NCI-H510A (cell line): ENCODE measurements at places on chromosomes 3 and 15.

DNA sequence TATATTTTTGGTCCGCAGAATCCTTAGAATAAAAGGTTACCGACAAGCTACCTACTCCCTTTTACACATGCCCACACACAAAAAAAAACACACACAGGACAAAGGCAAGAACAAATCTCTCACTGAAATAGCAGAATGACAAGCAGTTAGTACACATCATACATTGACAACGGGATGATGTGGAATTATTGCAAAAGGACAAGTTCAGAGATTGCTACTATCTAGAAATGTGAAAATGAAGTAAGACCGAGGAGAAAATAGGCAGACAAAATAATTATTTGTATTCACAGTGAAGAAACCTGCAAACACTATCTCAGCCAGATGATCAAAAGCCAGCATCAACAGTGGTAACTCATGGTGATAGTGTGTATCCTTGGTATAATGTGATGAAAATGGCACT is 112.2 kb upstream of the C3orf80 start:
- no peak for DNase-seq

DNA sequence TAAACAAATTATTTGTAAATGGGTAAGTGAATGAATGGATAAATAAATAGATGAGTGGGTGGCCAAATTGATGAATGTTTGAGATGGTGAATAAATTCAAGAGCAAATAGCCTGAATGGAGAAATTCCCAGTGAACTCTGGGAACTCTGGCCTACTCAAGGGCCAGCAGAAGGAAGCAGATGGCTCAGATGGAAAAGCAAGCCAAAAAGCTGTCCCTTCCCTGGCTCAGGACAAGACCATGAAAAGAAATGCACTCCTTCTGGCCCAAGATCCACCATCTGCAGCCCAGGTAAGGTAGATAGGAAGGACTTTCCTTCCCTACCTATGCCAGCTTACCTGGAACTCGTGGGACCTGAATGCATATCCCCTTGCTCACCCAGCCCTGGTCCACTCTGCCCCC is 37.6 kb upstream of the CLDN18 start:
- DNase-seq = no peak

DNA sequence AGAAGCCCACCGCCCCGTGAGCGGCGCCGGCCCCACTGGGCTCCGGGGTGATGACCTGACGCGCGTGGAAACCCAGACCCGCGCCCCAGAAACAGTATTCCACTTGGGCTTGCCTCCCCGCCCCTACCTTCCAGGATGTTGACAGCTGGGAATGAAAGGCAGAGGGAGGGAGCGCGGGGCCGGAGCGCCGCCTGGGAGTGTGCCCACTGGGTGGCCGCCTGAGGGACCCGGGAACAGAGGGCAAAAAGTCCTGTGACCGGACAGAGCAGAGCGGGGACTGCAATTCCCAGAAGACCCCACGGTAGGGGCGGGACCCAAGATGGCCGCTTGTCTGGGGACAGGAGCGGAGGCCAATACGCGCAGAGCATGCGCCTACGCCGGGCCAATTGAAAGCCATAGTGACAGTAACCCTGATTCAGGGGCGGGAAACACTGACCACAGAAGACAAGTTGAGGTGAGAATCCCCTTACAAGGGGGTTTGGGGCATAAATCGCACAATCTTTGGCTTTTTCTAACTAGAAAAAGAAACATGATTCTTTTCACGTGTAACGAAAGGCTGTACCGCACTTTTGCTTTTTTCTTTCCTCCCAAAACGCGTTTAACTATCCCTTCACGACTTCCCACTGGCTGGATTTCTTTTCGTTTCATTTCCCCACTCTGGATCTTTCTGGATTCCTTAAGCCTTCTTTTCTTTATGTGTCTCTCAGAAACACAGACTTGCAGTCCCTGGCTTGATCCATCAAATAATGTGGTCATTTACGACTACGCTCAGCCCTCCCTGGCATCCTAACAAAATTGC is at the start of gene FHIT:
TSS of gene FHIT (minus strand) at position 279 of the 799 bp plus-strand sequence.
- peak; percentile 77 for DNase-seq

GRCh38 chr15:72116731-72117485 is 1.0 kb downstream of the MYO9A start:
- DNase-seq = no peak

DNA sequence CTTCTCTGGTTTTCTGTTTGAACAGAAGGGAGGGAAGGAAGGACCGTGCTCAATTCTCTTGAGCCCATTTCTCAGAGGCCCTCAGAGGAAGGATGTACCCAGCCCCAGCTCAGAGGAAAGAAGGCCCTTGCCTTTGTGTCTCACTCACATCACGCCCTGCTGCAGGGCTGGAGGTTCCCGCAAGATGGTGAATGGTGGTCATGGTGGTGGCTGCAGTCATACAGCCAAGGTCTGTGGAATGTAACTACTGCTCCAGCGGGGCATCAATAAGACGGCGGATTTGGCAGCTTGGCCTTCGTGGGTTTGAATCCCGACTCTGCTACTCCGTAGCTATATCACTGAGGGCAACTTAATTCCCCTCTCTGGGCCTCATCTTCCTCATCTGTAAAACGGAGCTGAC is 62.9 kb downstream of the SLC6A1 start:
- no peak for DNase-seq

DNA sequence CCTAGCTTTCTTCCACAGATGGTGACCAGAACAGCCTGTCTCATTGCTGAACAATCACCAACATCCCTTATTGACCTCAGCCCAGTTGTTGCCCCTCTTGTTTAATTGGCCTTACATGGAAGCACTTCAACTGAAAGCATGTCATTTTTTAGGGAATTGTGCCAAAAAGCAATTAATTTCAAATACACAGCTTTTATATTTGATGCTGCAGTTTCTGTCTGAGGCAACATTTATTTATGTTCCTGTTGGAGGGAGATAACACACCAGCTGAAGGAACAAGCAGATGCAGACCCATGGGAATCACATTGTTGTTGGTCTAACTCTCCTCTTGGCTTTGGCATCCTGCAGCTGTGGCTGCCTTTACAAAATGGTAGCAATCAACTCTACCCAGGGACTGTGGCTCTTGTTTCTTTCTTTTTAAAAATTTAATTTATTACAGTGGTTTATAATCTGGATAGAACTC is 498.1 kb upstream of the RGMA start:
- DNase-seq = no peak

GRCh38 chr3:187935623-187936156 is 190.4 kb upstream of the BCL6 start:
- no peak for DNase-seq

- no peak for DNase-seq
Measured at GRCh38 chr15:70198441-70199123, 100.9 kb upstream of the TLE3 start.
